ENCODE measurements at places on chromosomes 6 and 20.

- no peak for DNase-seq
These were observed 95.7 kb downstream of the SLC24A3 start for GRCh38 chr20:19308146-19308545.

DNA sequence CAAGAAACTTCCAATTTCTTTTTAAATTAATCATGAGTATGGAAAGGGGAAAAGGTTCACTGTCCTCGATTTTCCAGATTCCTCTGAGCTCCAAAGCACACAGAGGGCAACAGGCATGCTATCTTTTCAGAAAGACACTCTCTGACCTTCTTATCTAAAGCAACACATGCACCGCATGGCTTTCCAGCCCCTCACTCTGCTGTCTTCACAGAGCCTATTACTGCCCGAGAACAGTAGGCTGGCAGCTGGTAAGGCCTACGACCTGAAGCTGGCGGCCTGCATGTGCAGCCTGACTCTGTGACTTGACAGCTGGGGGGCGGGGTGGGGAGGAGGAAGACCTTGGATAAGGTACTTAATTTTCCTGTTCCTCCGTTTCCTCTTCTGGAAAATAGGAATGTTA is 86.3 kb downstream of the ELOVL4 start:
- DNase-seq = no peak

- no peak for DNase-seq
These were observed 104.1 kb upstream of the AKIRIN2 start for GRCh38 chr6:87806099-87806498.

DNA sequence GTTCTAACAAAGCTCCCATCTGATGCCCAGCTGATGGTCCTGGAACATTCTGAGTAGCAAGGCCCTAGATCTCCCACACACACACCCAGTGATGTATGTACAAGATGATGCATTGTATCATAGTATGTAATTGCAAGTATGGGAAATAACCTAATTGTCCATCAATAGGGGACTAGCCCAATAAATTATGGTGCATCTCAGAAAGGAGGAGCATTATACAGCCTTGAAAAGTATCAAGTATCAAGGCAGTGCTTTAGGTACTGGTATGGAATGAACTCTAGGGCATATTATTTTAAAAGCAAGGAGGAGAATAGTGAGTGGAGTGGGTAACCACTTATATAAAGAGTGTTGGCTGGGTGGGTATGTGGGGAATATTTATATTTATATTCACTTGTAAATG is 24.8 kb upstream of the PREX1 start:
- DNase-seq = no peak

DNA sequence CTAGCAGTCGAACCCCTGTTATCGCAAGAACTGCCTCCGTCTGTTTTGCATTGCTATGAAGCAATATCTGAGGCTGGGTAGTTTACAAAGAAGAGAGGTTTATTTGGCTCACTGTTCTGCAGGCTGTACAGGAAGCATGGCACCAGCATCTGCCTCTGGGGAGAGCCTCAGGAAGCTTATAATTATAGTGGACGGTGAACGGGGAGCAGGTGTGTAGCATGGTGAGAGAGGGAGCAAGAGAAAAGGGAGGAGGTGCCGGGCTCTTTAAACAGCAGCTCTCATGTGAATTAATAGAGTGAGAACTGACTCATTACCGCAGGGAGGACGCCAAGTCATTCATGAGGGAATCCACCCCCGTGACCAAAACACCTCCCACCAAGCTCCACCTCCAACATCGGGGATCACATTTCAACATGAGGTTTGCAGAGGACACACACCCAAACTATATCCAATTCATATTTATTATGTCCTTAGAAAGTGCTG is 172.6 kb upstream of the KCNG1 start:
- DNase-seq = no peak

DNA sequence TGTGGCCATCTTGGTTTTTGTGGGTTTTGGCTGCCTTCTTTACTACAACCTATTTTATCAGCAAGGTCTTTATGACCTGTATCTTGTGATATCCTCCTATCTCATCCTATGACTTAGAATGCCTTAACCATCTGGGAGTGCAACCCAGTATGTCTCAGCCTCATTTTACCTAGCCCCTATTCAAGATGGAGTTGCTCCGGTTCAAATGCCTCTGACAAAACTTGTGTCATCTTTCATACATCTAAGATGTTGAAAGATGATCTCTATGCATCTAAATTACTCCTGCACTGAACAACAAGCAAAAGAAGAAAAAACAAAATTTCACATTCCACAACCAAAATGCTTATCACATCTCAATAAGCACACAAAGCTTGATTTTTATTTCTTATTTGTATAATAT is 129.5 kb upstream of the CNR1 start:
- DNase-seq = no peak

DNA sequence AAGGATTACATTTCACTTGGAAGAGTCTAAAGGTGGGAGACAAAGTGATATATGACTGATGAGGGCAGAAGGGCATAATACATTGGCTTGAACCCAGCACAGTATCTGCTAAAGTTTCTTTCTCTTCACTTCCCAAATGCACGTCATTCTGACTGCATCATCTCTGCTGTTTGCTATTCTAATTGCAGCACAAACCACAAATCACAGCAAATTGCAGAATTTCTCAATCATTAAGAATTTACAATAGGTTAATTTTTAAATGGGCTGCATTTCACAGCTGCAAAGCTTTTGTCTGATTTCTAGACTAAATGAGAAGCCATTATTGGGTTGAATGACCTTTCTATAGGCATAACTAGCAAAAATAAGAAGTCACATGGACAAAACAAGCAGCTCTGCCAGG is 337.0 kb downstream of the RNGTT start:
- DNase-seq = no peak

DNA sequence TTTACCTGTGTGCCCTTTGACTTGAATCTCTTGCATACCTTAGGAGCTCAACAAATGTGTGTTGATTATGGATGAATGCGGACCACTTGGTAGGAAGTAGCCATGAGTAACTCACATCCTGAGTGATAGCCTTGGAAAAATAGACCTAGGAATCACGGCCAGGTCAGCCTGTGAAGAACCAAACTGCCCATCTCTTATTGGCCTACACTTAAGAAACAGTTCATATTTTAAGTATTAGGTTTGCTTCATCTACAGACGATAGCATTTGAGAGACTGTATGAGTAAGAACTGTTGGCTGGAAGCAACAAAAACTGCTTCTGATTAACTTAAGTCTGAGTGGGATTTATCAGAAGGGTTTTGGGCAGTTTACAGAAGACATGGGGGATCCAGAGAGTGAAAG is 320.1 kb upstream of the PRND start:
- no peak for DNase-seq

GRCh38 chr20:63854069-63854765 is 7.1 kb upstream of the ABHD16B start:
- DNase-seq = no peak

DNA sequence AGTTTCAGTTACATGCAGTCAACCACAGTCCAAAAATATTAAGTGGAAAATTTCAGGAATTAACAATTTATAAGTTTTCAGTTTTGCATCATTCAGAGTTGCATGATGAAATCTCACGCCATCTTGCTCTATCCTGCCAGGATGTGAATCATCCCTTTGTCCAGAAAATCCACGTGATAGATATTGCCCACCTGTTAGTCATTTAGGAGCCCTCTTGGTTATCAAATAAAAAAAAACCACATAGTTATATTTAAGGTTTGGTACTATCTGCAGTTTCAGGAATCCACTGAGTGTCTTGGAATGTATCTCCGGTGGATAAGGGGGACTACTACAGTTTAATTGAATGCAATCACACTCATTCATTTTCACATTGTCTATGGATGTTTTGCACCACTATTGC is 1249.0 kb upstream of the CITED2 start:
- DNase-seq = no peak

DNA sequence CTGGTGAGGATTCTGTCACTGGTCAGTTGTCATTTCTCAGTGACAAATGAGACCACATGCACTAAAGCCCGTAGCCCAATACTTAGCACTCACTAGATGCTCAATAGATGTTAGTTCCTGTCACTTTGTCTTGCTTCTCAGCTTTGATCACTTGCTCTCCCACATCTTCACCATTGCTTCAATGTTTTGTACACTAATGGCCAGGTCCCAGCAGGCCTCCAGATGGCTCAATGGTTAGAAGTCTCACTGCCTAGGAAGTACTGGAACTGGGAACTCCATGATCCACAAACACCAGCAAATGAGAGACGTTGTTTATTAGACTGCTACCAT is 502.8 kb upstream of the JARID2 start:
- DNase-seq = no peak

- no peak for DNase-seq
These were observed 143.7 kb downstream of the KLHL32 start for GRCh38 chr6:97068211-97068610.

GRCh38 chr6:73801652-73802268 is 105.8 kb downstream of the CD109 start:
- DNase-seq = no peak

DNA sequence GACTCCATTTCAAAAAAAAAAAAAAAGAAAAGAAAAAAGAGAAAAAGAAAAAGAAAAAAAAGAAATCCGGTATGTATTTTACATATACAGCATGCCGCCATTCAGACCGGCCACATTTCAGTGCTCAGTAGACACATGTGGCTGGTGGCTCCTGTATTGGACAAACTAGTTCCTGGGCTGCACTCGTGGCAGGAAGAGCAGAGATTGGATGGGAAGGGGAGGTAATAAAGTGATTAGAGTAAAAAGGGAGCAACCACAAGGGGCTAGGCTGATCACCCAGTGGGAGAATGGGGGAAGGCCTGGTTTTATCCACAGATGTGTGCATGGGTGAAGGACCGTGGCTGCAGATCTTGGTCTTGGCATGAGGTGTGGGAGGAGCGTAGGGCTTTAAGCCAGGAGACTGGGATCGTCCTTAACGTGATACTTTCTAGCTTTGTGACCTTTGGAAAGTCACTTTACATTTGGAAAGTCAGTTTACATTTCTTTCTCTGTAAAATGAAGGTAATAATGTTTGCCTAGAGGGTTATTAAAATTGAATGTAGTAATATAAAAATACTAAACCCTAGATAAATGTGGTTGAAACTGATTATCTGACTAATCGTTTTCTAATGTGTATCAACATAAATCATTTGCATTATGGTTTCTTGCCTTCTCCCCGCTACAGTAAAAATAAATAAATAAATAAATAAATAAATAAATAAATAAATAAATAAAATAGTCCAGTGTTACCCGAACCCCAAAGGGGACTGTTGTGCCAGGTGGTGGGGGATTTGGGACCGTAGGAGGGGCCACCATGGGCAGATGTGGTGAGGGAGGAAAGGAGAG is 869 bp upstream of the TRIM15 start:
- no peak for DNase-seq

GRCh38 chr20:38211200-38212097 is 46.4 kb upstream of the TGM2 start:
- DNase-seq = no peak

DNA sequence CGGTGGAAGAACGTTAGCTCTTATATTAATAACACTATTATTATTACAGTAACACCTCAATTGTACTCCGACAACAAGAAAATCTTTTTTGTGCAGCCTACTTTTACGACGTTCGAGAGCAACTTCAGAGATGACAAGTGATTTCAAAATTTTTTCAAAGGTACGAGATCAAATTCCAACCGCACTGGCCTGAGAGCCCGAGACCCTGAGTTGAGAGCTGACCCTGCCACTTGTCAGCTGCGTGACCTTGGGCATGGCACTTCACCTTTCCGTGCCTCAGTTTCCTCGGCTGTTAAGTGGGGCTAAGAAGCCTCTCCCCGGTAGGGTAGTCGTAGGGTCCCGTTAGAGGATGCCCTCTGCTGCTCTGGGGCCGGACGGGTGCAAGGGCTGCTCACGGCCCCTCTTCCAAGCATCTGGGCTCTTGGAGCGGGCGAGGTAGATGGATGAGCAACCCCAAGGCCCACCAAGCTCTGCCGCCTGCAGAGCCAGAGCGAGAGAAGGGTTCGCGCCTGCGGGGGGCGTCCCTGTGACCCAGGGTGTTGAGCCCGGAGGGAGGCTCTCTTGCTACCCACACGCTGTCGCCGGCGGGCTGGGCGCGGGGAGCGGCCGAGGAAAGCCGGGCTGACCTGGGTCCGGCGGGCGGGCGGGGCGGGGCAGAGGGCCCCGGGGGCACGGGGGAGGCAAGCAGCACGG is 510 bp downstream of the NDRG3 start:
- no peak for DNase-seq

DNA sequence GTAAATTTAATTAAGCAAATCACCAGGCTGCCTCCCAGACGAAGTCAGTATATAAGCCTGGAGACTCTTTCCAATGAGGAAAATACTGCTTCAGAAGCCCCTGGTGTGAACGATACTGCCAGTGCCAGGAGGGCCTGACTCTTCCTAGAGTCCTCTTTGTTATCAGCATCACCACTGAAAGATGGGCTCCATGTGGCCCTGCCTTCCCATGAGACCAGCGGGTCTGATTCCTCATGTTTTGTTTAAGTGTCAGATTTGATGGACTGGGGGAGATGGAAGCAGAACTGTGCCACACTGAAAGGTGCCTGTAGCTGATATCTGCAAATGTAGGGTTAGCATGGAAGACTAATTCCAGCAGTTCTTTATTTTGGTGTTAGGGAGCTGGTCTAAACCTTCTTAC is 7.9 kb downstream of the NQO2 start:
- no peak for DNase-seq

GRCh38 chr6:54958446-54958845 is 111.9 kb downstream of the FAM83B start:
- DNase-seq = no peak

DNA sequence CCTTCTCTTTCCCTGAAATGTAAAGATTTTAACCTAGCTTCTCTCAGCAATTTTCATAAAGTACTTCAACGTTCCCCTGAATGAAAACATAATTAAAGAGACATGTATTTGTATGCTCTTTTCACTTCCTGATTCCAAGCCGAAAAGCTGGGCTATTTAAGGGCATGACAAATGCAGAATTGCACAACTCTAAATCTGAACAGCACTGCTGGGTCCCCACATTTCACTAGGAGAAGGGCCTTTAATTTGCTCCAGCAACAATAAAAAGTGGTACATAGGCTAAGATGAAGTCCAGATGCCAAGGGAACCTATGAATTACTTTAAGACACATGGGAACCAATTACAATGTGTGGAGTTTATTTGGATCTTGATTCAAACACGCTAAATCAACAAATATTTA is 42.0 kb downstream of the IRAK1BP1 start:
- no peak for DNase-seq

DNA sequence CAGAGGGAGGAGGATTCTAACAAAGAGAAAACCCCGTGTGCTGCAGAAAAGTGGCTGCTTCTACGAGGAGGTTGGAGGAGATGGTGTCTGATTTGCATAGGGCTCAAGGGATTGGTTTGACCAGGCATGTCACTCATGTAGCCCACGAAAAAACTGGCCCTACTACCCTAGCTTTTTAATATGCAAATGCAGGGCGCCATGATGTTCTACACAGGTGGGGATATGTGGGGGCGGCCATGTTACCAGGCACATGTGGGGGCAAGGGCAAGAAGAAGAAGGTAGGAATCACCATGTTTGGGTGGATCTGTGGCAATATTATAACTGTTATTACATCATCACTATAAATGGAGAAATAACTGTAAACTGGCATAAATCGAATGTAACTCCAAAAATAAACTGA is 9.9 kb downstream of the KIAA1755 start:
- DNase-seq = no peak

DNA sequence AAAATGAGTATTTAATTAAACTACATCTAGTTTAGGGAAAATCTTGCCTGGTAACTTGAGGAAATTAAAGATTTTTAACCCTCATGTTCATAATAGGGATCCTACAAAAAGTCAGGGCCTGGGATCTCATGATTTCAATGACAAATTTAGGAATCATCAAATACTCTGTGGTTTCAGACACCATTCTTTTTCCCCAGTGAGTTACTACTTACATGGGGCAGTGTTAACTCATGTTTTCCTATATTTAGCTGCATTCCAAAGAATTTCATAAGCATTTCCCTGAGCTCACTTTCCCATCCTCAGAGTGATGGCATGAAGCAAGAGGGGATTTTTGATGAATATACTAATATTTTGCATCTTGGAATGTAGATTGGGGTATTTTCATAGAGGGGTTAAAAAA is 321.7 kb downstream of the CENPW start:
- no peak for DNase-seq
